ENCODE measurements at places on chromosomes 1 and 21.
A peak's percentile ranks its signal among the peaks of the same experiment; 100 is the strongest.

GRCh38 chr1:89454845-89455521 is 69.6 kb upstream of the LRRC8B start:
- no peak for DNase-seq

GRCh38 chr1:93178418-93178817 is 1.8 kb downstream of the TMED5 start:
- no peak for DNase-seq

GRCh38 chr1:67171574-67171955 is 5.3 kb downstream of the IL23R start:
- no peak for DNase-seq

GRCh38 chr1:154193821-154194220 is 1.9 kb upstream of the TPM3 start:
- no peak for DNase-seq

GRCh38 chr1:228295201-228295600 is 87.4 kb downstream of the OBSCN start:
- no peak for DNase-seq

DNA sequence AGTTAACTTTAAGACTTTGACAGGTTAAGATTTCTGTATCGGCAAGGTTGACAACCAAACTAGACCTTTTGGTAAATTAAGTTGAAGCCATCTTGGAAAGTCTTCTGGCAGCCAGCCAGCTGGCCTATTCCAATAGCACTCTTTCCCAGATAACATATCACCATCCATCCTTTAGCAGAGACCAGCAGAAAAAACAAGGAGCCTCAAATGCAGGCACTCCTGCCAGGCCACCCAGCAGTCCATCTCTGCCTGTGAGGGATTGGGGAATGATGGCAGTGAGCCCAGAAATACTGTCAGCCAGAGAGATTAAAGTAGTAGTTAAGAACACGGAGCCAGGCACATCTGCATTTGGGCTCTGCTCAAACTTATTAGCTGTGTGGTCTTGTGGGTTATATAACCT is 19.4 kb downstream of the ZBTB40 start:
- no peak for DNase-seq

DNA sequence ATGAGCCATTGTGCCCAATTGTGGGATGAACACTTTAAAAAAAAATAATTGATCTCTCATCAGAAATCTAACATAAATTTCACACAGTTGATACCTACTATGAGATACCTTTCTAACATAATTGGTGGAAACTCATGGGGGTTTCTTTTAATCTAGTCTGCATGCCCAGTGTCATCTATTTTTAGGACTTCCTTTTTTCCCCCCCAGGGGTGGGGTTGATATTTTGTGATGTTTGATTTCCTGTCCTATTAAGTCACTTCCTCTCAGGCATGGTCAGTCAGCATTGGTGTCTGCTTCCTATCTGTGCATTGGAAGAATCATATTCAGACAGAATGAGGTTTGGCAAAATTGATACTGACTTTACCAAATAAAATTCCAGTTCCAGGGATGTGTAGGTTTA is 21.5 kb downstream of the NFYC start:
- no peak for DNase-seq

DNA sequence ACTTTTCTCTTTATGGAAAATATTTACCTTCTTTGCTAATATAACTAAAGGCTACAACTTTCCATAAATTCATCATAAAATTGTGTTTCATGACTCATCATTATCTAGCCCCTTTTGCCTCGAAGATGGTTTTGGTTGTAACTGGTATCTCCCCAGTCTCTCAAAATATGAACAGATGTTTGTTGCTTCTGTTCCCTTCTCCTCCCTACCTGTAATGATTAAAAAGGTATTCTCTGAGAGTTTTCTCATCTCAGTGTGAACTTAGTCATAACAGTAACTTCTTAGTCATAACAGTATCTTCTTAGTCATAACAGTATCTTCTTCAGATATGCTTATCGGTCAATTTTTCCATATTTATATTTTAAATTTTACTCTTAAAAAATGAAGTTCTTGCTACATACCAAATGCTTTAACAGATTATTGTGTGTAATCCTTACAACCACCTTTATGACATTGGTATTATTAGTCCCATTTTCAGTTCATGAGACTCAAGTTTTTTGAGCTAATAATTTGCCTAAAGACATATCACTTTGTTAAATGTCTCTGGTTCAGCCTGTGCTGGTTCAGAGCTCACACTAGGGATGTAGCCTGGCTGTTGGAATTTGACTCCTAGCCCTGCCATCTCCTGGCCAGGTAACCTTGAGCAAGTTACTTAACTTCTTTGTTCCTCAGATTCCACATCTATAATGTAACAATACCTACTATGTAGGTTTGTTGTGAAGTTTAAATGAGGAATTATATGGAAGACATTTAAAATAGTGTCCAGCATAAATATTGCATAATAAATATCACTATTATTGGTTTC is 32.6 kb downstream of the ATP1B1 start:
- DNase-seq: peak; percentile 31

DNA sequence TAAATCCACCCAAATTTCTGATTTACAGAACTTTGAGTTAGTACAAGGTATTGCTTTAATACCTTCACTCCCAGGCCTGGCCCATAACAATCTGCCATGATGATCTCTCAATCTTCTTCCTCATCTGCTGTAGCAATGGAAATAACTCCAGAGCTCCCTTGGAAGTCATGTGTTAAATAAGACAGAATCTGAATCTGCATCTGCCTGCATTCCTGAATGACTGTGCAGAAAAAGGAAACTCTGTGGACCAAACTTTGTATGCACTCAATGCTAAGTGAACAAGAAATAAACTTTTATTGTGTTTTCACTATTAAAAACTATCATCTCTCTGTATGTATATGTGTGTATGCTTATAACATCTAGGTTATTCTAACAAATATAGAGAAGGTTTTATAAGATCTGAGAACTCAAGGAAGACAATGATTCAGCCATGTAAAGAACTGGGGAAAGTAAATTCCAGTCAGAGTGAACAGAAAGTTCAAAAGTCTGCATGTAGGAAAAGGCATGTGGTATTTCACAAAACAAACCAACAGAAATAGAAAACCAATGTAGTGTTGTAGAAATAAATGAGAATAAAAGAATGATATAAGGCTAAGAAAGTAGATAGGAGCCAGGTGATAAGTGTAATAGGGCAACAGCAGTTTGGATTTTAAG is 390.2 kb downstream of the USH2A start:
- DNase-seq: no peak

DNA sequence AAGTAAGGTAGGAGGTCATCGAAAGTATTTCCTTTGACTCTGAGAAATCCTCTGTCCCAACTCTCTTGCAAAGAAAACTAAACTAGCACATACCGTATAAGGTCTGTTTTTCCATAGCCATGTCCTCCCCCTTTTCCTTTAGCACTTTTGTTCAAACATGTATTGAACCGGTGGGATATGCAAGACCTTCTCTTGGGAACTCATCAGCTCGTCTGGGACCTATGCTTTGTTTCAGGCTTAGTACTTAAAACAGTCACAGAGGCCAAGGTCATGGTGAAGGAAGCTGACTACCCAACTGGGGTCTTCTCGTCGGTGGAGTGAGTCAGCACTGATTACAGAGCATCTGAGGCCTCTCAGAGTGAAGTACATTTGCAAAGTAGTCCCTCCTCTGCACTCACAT is 185.0 kb downstream of the ZBTB18 start:
- DNase-seq: no peak

- no peak for DNase-seq
These were observed 171.0 kb downstream of the LRRC40 start for GRCh38 chr1:70034403-70034802.

GRCh38 chr1:43430831-43431230 is 22.9 kb downstream of the HYI start:
- DNase-seq: no peak

DNA sequence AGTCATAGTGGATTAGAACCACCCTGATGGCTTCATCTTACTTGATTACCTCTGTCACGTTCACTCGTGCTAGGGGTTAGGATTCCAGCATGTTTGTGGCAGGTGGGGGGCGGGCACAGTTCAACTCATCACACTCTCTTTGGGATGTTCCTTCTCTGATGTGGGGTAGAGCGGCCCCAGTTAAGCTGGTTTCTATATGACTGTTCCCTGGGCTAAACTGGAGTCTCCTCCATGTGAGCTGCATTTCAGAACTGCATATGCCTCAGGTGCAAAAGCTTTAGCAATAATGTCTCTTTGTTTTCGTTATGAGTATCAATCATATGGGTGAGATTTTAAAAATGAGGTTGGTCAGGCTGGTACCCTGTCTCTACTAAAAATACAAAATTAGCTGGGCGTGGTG is 393.2 kb downstream of the RPS6KC1 start:
- DNase-seq: no peak

DNA sequence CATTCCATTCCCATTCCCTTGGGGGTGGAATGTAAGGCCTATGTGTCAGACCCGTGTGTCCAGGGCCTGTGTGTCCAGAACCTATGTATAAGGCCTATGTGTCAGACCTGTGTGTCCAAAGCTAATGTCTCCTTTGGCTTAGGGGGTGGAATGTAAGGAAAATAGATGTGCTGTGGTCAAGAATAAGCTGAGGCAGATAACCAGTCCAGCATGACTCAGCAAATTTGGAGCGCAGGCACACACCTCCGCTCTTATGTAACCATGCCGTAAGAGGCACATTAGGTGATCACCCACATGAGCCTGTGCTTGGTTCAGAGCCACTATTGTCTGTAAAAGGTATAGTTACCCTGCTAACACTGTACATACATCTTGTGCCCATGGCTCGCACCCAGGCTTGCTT is 150.8 kb upstream of the SGIP1 start:
- no peak for DNase-seq

DNA sequence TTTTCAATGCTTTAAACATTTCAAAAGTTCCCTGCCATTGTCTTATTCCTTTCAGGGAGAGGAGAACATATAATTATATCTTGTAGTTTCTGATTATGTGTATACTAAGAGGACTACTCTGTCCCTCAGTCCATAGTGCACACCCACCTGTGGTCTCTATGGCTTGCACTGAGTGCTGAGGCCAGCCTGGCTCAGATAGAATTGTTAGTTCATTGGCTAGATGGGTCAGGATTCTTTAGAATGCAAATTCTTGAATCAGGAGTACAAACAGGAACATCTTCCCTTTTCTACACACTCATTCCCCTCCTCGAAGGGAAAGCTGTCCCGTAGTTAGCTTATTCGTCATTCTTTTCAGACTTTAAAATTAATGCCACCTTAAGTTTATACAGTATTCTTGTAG is 8.2 kb downstream of the BACH1 start:
- DNase-seq: no peak

DNA sequence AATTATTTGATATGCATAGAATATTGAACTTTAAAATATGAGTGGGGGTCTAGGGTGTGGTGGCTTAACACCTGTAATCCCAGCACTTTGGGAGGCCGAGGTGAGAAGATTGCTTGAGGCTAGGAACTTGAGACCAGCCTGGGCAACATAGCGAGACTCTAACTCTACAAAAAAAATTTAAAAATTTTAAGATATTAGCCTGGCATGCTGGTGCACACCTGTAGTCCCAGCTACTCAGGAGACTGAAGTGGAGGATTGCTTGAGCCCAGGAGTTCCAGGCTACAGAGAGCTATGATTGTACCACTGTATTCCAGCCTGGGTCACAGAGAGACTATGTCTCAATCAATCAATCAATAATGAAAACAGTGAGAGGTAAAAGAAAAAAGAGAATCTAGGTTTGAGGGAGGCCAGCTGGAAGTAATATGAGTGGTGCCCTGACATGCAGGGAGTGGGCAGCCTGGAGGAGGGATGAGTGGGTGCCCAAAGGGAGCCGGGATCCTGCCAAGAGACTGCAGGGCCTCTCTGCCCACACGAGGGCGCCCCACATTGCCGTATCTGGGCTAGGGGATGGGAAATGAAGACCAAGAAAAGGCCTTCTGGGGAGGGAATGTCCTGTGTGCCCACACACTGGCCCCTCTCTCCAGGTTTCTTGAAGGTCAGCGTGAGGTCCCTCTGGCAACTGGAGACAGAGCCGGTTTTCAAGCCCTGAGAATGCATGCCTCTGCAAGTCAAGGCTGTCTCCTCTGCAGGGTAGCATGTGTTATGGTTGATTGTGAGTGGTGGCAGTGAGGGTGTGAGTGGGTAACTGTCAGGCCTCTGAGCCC is 93.9 kb upstream of the PPM1J start:
- peak; percentile 67 for DNase-seq

DNA sequence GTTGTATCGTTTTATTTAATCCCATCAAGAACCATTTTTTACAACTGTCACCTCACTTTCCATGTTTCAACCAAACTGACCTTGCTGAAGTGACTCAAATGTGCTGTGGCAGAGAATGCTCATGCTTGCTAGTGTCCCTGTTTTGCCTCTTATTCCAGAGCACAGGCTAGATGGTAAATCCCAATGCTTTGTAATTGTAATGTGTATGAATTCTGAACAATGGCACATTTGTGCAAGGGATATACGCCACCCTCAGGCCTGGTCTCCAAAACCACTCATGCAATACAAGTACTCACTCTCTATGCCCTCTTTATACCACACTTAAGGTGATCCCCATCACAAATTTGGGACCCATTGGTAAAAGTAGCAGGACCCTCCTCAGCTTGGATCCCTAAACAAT is 313.6 kb downstream of the HHIPL2 start:
- no peak for DNase-seq

DNA sequence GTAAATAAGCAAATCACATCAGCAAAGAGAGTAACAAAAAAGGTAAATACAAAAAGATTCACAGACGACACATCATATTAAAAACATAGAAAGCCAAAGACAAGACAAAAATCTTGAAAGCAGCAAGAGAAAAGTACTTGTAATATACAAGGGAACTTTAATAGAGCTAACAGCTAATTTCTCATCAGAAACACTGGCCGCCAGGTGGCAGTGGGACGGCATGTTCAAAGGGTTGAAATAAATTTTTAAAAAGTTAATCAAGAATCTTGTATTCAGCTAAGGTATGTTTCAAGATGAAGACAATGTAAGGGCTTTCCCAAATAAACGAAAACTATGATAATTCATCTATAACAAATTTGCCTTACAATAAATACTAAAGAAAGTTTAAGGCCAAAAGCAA is 358.1 kb downstream of the LRRIQ3 start:
- DNase-seq: no peak

GRCh38 chr21:29386803-29387202 is 88.1 kb downstream of the BACH1 start:
- DNase-seq: no peak

DNA sequence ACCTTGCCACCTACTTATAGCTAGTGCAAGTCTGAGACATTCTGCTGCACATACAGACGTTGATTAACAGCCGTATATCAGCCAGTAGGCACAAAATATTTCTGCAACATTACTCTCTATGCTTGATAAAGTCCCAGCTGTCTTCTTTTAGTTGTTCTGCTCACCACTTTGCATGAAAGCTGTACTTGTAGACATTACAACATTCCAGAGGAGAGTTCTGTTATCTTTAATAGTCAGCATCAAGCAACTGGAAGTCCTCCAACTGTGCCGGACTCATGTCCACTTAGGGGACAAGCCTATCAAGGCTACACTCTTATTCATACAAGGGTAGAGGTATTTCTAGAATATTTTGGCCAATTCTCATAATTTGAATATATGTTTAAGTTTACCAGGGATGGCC is 50.0 kb downstream of the CACHD1 start:
- DNase-seq: no peak

DNA sequence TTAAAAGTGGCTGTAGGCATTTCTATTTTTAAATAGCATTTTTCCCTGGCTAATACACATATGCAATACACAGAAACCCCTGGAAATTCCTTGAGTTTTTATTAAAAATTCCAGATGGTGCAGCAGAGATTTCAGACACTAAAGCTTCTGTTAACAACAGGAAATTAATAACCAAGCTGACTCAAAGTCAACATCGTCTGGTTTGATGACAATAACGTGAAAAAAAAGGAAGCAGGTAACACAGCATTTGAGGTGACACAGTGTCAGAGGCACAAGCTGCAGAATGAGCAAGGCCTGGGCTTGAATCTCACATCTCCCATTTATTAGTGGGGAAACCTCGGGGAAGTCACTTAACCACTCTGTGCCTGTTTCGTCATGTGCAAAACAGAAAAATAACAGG is 64.6 kb upstream of the GJB5 start:
- DNase-seq: no peak

All from GM19239 (cell line).